ENCODE measurements at places on chromosomes 7 and 10. TPM values are rescaled to one million over a fixed set of nuclear protein-coding genes. Genes with fewer than 3 reads are reported as not detected.

The NUP205 gene
- total RNA-seq: 210 TPM

DNA sequence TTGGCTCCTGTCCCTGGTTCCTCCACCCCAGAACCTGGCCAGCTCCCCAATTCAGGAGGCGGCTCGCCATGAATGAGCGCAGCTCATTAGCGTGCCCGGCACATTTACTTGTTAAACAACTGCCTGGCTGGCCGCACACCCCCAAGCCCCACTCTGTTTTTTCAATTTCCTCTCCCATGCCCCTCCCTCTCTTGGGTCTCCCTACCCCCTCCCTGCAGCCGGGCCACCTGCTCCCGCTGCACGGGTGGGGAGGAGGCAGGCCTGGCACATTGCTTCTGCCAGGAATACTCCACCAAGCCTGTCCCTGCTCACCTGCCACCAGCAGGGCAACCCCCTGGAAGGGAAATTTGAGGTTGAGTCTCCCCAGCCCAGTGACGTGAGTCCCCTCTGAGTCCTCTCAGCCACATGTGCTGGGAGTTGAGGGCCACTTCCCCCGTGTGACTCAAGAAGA lies 2.5 kb upstream of the SLIT1 start:
- no peak overlapping the region for H3K4me3 ChIP-seq
- no peak overlapping the region for H3K27ac ChIP-seq
- H3K4me1 ChIP-seq: no peaks in the 10 kb centered on the region
- H3K27me3 ChIP-seq: no peaks in the 10 kb centered on the region

DNA sequence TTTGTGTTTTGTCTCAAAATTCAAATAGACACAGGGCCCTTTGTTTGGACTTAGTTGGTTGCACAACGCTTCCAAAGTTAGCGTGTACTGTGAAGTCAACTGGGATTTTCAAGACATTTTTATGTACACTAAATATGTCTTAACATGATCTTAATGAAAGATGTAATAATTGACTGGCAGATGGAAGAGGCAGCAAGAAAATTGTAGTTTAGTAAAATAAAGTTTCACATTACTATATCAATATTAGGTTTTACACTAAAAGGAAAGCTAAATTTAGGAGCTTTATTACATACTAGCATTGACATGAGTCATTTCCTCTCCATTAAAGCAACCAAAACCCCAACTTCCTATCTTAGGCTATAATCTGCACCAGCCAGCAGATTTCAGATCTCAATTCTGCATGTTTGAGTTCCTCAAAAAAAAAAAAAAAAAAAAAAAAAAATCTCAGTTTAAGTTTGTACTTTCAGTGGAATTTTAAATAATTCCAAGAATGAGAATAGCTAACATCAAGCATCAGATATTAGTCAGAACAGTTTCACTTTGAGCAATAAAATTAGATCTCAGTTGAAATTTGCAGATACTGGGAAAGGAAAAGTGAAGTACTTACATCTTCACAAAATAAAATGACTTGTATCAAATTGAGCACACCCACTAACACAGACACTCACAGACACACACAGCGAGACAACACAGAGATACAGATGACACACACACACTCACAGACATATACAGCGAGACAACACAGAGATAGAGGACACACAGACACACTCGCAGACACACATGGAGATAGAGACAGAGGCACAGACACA lies 346.6 kb upstream of the KLF6 start:
- peak; percentile 30 for DNase-seq
- H3K4me3 ChIP-seq: no peak overlapping the region
- H3K4me1 ChIP-seq: no peaks in the 10 kb centered on the region
- no peak overlapping the region for H3K27ac ChIP-seq
- H3K36me3 ChIP-seq: no peaks in the 10 kb centered on the region

The ACHE gene
- 1.3 TPM for total RNA-seq

DNA sequence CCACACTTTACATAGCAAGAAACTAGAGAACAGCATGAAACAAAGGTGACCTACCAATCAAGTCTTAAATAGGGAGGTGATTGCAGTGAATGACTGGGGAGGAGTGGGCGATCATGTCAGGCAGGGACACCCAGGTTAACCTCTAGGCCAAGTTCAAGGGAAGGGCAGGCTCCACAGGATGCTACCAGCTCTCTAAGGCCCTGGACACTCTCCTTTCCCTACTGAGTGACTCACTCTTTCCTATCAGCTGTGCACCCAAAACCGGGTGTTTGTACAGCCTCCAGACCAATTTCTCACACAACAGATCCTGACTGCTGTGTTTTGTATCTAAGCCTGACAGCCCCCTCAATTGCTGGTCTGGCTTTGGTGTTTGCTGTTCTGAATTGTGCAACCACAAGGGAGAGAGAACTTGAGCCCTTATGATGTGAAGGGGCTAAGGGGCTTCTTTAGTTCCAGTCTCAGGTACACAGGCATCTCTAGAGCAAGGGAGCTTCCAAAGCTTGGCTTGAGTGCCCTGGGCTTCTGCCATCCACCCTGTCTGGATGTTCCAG lies 107.8 kb downstream of the TBXAS1 start:
- no peaks in the 10 kb centered on the region for H3K36me3 ChIP-seq
- no peak overlapping the region for H3K4me3 ChIP-seq
- DNase-seq: no peak
- H3K27ac ChIP-seq: no peak overlapping the region
- H3K4me1 ChIP-seq: no peaks in the 10 kb centered on the region

The CLDN12 gene
- total RNA-seq: 44.4 TPM

The PRLHR gene
- not detected for total RNA-seq

DNA sequence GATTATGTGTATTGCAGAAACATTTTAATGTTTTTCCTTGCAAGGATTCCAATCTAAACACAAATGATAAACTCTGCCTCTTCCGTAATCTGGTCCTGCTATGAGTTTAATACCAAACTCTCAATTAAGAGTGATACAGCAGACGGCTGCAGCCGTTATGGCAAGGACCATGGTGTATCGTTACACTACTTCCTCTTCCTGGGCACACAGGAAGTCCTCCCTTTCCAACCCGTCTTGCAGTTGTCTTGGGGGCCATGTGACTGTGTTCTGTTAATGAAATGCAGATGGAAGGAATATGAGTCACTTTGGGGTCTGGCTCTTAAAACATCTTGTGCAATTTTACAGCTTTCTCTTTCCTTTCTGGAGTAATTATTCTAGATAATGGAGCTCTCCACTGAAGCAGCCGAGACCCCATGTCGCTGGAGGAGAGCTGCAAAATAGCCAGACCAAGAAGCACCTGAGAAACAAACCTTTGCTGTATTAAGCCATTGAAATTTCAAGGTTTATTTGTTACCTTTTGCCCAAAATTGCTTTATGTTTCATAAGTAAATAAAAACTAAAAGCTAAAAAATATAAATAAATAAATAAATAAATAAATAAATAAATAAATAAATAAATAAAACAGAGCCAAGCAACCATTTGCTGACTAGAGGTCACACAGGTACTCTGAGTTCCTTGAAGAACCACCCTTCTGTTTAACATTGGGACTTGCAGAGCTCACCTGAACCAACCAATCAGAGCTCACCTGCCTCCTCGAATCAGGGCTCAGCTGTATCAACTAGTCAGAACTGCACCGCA lies 74.7 kb downstream of the FRMPD2 start:
- no peak overlapping the region for H3K4me3 ChIP-seq
- H3K27ac ChIP-seq: no peak overlapping the region
- no peak for DNase-seq
- H3K36me3 ChIP-seq: no peaks in the 10 kb centered on the region
- H3K4me1 ChIP-seq: no peaks in the 10 kb centered on the region

- peaks cover 35% of the 10 kb centered on the region for H3K4me1 ChIP-seq
- H3K27ac ChIP-seq: peak overlapping the region; percentile 11
- H3K4me3 ChIP-seq: no peak overlapping the region
Observed at GRCh38 chr7:70569335-70569819, 562.6 kb upstream of the GALNT17 start.

GRCh38 chr10:62155054-62155680 lies 113.5 kb downstream of the RTKN2 start:
- DNase-seq: no peak
- no peaks in the 10 kb centered on the region for H3K36me3 ChIP-seq
- H3K27ac ChIP-seq: no peak overlapping the region
- no peaks in the 10 kb centered on the region for H3K4me1 ChIP-seq
- no peak overlapping the region for H3K4me3 ChIP-seq

The MEOX2 gene
- total RNA-seq: not detected

The ZFAND4 gene
- total RNA-seq: 5.3 TPM

DNA sequence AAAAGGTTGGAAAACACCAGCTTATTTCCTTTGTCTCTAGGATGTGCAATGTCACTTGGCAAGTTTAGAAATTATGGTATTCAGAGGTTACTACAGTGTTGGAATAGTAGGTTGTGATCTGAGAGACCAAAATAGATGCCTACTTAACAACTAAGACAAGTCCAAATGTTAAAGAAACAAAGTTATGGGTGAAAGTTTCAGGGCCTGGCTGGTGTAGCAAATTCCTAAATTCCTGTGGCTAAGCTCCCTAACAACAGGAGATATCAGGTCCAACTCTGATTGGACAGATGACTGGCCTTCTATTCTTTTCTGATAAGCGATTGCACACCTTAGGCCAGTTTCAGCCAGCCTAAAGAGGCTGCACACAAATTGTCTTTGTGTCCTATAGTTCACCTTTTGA lies 873.5 kb downstream of the REEP3 start:
- no peak overlapping the region for H3K4me3 ChIP-seq
- no peaks in the 10 kb centered on the region for H3K36me3 ChIP-seq
- H3K27ac ChIP-seq: no peak overlapping the region

GRCh38 chr7:1768832-1769231 lies 98.8 kb downstream of the ELFN1 start:
- no peaks in the 10 kb centered on the region for H3K4me1 ChIP-seq
- H3K27ac ChIP-seq: no peak overlapping the region
- H3K27me3 ChIP-seq: no peaks in the 10 kb centered on the region
- no peak overlapping the region for H3K4me3 ChIP-seq
- DNase-seq: no peak
